Frontal cortex (tissue), 4 donors: ENCODE measurements at places on chromosomes 1 and 21.

DNA sequence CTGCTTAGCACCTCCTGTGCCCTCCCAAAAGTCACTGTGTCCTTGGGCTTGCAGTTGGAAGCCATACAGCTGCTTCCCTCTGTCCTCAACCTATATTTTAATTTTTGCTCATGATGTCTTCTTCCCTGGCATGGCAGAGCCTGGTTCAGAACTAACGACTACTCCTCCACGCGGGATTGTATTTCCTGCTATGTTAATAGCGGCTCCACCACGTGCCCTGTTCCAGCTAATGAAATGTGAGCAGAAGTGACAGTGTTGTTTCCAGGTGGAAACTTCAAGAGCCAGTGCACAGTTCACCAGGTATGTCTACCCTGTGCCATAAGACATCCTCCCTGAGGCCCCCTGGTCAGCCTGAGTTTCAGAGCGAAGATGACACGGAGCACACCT is 52.1 kb downstream of the DHRS3 start:
- DNase-seq: no peak

GRCh38 chr1:219138747-219139146 is 34.9 kb upstream of the LYPLAL1 start:
- DNase-seq: no peak

GRCh38 chr1:70376196-70376595 is 21.7 kb upstream of the ANKRD13C start:
- no peak for DNase-seq

DNA sequence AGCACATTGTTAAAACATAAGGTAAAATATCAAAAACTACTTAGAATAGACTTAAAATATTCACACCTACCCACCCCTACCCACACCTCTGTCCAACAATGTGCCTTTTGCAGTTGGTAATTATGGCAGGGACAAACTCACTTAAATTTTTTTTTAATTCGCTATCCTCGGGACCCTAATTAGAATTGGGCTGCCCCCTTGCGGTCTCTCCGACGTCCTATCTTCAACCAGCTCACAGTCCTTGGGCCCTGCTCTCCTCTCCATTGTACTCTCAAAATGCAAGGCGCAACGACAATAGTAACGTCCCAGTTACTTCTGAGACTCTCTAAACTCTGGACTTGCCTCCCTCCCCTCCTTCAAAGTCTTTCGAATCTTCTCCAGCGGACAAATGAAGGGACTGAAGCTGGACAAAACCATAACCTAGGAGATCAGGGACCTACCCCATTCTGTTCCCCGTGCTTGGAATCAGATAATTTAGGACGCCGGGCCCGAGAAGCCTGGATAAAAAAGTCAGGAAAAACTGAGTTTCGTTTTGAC is 1.1 kb upstream of the CIART start:
- DNase-seq: no peak

GRCh38 chr1:5983361-5984103 is 8.7 kb downstream of the NPHP4 start:
- DNase-seq: no peak

DNA sequence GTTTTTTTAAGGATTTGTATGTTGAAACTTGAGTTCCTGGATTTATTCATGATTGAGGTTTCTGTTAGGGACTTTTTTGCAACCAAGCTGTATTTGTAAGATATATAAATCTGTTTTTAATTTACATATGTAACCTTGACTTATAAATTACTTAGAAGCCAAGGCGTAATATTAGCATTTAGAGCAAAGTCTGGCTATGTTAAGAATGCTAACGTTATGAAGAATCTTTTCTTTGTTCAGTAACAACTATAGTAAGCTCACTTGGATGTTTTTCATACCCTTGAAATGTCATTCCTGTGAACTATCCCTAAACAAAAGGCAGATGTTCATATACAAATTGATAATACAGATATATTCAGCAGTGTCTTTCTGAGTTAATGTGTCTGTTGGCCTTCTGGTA is 155.3 kb downstream of the MAGI3 start:
- no peak for DNase-seq

DNA sequence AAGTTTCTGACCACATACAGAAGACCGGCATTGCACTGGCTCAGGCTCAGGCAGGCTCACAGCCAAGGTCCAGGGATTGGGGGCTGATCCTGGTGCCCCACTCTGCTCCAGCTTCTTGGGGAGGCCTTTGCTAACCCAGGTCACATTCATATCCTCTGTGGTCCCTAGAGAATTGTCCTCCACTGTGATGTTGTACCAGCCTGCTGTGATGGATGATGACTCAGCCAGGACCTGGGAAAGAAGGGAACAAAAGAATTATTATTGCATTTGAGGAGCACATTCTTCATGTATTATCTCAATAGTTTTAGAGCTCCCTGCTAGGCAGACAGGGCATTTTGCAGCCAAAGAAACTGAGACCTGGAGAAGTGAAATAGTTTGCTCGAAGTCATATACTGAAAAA is 114.3 kb upstream of the ETV3 start:
- no peak for DNase-seq

DNA sequence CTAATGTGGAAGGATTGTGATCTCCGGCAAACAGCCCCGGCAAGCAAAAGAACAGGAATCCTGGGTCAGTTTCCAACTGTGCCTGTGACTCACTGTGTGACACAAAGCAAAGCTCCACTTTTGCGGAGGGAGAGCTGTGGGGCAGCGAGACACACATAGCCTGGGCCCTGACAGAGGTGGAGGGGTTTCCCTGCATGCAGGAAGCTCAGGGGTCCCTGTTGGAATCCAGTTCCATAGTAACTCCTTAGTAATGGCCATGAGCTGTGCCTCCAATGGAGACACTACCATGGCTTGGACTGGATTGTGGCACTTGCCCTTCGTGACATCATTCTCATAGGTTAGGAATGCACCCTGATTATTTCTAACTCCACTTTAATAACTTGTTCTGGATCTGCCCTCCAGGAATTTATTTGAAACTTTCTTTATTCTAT is 47.0 kb upstream of the ATF3 start:
- DNase-seq: no peak
